T-helper 2 cell (primary cell): ENCODE measurements at places on chromosomes 3 and 15.

DNA sequence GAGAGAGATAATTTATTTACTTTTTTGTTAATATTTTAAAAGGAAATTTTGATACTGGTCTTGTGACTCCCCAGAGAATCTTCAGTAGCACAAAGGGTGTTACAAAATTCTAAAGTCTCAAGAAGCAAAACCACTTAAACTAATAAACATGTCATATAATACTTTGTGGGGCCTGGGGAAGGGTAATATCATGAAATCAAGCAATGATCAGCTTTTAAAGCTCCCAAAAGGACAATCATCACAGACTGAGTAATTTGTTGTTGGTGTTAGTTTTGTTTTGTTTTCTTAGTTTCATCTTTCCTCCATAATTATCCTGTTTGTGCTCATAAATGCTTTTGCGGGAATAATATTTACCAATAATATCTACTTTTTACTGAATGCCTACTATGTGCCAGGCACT lies 55.0 kb downstream of the TMEM212 start:
- no peak for DNase-seq

GRCh38 chr3:111415018-111415417 lies 127.0 kb upstream of the CD96 start:
- DNase-seq = no peak

GRCh38 chr3:132539681-132540080 lies 57.4 kb upstream of the ACKR4 start:
- DNase-seq = no peak

- no peak for DNase-seq
Measured at GRCh38 chr3:85254738-85255137, 295.9 kb downstream of the CADM2 start.

DNA sequence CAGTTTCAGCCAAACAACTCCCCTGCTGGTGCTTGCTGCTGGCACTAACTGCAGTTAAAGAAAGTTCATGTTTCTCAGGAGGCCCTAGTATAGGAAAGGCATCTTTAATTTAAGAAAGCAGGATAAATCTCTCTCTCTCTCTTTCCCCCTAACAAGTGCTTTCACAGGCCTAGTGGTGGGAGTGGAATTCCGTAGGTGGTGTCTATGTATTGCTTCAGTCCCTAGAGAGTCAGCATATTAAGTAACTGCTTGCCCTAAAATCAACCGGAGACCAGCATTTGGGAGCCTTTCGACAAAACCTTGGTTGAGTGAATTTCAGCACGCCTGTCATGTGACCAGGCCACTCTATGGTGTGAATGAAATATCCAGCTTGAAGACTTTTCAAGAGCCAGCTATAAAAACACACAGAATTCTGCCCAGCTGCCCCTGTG lies 169.2 kb upstream of the TGFBR2 start:
- DNase-seq = no peak

- DNase-seq = no peak
Measured at GRCh38 chr3:183584914-183585280, 29.4 kb upstream of the KLHL6 start.

- DNase-seq = peak; percentile 74
Measured at GRCh38 chr15:52483707-52484106, 45.0 kb downstream of the MYO5A start.

DNA sequence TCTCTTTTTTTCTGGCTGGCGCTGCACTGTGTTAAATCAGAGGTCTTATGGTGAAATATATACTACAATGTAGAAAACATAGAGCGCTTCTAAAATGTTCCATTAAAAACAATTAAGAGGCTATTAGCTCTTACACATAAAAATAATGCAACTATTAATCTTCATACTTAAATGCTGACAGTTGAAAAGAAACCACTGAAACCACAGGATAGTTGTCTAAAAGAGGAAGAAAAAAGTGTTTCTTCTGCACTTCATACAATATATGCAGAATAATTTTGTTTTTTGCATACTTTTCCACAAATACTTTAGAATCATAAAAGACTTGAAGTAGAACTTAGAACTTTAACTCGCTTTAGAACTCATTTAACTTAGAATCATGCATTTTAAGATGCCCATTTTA lies 170.5 kb downstream of the PYDC2 start:
- no peak for DNase-seq

GRCh38 chr15:78540871-78541743 lies 863 bp downstream of the PSMA4 start:
- DNase-seq = peak; percentile 45

- no peak for DNase-seq
Measured at GRCh38 chr3:67699882-67700281, 45.5 kb upstream of the SUCLG2 start.

DNA sequence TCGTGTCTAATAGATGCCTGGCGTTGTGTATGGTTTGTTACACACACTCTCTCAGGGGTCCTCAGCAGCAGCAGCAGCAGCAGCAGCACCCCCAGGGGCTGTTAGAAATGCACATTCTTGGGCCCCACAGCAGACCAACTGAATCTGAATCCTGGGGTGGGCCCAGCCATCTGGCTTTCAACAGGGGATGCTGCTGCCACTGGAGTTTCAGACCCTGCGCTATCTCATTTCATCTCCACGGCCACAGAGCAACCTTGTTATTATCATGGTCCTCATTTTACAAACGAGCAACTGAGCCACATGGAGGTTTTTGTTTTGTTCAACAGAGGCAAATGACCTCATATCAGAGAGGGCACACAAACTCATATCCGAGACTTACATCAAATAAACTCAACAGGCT lies 47.7 kb downstream of the MGLL start:
- no peak for DNase-seq

- no peak for DNase-seq
Measured at GRCh38 chr3:169128579-169128978, 534.9 kb downstream of the MECOM start.
